ENCODE measurements at places on chromosomes 12 and 14. TPM values are rescaled to one million over a fixed set of nuclear protein-coding genes. Genes with fewer than 3 reads are reported as not detected.

- DNase-seq, result no peak
These were observed 38.1 kb downstream of the LRTM2 start for GRCh38 chr12:1858456-1858855.

- DNase-seq, result peak; percentile 82
These were observed 2.3 kb upstream of the CEBPE start for GRCh38 chr14:23121361-23121771.

DNA sequence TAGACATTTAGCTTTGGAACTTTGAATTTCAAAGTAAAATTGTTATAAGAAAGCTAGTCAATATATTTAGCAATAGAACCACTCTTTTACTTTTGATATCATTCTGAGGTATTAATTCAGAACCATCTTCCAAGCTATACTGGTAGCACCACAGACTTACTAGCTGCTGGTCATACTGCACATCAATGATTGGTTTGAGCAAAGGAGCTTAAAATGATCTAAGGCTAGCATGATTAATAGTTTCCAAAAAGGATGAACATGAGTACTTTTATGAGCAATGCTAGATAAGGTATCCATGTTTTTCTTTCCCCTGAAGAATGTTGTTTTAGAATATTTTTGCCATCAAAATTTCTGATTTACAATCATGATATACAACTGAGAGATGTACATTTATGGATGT, 17.2 kb downstream of the CNIH1 start:
- no peak for DNase-seq

DNA sequence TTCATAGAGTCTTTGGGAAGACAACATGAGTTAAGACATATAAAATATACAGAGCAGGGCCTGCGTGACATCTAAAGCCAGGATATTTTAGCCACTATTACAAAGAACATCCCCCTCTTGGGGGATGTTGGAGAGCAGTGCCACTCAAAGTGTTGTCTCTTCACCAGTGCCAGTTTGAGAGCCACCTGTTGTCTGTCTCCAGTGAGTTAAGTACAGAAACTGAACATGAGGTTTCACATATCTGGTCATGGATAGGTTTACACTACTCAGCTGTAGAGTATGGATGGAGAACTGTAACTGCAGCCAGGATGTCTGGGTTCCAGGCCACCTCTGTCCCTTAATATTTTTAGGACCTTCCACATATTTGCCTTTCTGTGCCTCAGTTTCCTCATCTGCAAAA, 39.1 kb downstream of the RNFT2 start:
- DNase-seq, result no peak

GRCh38 chr14:92754966-92755365, 6.5 kb upstream of the LGMN start:
- no peak for DNase-seq

DNA sequence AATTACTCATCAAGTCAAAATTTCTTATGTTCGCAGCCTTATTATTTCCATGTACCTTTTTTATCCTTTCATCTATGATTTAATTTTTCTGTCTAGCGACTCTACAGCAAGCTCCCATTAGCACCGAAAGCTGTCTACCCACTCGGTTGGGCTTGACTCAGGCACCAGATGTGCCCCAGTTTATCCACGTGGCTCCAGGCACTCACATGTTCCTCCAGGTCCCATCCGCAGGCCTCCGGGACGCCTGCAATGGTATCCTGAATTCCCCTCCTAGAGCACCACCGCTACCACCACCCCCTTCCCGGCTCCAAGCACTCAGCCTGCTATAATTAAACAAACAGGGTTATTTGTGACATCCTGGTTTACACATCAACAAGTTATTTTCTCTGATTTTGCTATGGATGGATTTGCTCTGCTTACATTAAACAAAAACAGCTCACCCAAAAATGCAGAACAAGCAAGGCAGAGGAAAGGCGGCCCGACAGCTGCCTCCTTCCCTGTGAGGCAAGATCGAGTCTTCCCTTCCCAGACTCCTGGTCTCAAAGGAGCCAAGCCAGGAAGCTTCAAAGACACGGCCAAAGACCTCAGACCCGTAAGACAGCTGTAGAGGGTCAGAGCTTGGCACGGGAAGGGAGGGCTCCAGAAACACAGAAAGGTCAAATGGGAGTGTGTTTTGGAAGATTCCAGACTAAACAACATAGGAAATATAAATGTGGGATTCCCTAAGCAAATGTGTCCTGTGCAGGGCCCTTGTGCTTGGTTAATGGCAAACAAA, 253.8 kb downstream of the TTC8 start:
- DNase-seq, result no peak

GRCh38 chr12:96121271-96121711, 72.9 kb upstream of the ELK3 start:
- DNase-seq, result no peak

IFNG-AS1 gene
- 5.6 TPM for total RNA-seq

BDKRB1 gene
- total RNA-seq, result not detected

IL31 gene
- total RNA-seq, result not detected

SALL2 gene
- 4.6 TPM for total RNA-seq

LRTM2 gene
- total RNA-seq, result not detected

GTF2A1 gene
- total RNA-seq, result 30.6 TPM

Data from spleen (tissue), 13 donors.